ENCODE measurements at places on chromosomes 12 and 14.

DNA sequence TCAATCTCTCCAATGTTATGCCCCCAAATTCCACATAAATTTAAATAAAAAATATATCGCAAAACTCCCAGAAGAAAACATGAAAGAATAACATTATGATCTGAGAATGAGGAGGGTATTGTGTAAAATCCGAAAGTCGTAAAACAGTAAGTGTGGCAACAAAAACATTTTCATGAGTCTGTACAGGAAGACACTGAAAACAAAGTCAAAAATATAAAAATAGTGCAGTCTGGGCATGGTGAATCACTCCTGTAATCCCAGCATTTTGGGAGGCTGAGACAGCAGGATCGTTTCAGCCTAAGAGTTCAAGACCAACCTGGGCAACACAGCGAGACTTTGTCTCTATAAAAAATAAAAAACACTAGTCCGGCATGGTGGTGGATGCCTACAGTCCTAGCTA lies 57.1 kb downstream of the SPTLC2 start:
- DNase-seq = no peak

- DNase-seq = no peak
Measured at GRCh38 chr12:26242683-26243082, 47.3 kb downstream of the SSPN start.

- no peak for DNase-seq
Measured at GRCh38 chr12:24751181-24751580, 197.7 kb downstream of the BCAT1 start.

DNA sequence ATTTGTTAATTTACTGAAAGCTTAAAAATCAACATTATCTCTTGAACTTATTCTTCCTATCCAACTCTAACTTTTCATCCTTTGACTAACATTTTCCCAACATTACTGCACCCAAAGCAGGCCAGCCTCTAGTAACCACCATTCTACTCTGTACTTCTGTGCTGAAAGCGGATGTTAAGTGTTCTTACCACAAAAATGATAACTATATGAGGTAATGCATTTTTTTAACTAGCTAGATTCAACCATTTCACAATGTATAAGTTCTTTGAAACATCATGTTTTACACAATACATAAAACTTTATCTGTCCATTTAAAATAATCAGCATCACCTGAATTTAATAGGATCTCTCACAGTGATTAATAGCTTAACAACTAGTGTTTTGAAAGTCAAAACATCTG lies 468.5 kb upstream of the MGAT4C start:
- peak; percentile 23 for DNase-seq

GRCh38 chr12:16076970-16077522 lies 165.9 kb downstream of the DERA start:
- no peak for DNase-seq

DNA sequence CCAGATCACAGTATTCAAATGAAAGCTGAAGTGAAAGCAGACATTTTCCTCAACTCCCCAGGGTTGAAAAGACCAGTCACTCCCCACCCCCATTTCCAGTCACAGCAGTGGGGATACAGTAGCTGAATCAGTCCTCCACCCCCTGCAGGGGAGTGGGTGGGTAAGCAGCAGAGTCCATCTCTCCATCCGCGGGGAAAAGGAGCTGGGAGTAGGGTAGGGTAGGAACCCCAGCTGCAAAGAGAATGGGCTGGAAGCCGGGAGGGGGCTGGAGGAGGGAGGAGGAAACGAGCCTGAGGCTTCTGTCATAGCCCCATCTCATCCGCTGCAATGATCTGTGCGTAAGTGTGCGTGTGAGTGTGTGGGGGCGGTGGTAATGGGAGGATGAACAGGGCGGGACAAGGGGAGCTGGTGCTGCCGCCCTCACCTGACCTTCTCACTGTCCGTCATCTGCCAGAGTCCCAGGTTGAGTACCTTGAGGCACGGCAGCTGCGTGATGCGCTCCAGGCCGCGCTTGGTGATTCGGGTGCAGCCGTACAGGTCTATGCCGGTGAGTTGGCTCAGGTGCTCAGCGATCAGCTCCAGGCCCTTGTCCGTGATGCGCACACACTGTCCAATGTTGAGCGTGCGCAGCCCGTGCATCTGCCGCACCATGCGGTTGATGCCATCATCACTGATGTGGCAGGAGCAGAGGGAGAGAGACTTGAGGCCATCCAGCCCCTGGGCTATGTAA lies 1.8 kb downstream of the FBXL14 start:
- peak; percentile 72 for DNase-seq

DNA sequence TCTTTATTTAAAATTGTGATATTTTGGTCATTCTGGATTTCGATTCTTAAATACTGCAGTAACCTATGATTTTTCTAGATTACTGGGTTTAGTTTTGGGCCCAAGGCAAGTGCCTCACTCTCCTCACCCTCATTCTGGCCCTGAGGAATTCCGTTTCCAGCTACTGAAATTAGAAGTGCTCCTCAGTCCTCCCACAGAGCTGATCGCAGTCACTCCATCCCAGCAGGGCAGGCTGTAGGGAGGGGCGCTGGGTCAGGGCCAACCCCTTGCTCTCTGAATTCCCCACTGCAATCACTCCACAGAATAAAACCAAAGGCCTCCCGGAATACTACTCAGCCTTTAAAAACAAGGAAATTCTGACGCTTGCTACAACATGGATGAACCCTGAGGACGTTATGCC lies 66.5 kb upstream of the DIO3 start:
- no peak for DNase-seq

DNA sequence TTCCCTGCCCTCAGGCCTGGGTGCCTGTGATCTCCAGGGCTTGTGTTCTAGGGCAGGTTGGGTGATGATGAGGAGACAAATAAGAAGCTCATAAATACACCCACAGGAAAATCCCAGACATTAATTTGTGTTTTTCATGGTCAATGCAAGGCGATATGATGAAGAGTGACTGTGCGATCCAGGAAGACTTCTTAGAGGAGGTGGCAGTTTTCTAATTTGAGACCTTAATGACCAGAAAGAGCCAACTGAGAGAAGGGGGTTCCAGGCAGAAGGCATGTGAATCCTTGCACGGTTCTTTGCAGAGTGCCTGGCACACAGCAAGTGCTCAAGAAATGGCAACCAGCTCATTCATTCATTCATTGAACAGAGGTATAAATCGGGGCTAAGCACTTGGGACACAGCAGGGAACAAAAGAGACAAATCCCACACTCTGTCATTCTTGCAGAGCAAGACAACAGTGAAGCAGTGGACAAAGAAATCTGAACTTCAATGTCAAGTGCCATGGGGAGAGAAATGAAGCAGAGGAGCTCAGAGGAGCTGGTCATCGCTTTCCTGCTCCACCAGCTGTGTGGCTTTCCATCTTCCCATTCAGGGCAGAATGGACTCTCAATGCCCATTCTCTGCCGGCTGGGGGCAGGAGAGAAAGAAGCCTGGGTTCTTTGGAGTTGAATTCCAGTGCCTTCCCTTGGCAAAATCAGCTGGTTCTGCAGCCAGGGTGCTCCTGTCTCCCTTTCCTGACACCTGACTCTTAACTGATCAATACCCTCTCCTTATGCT lies 128.3 kb downstream of the AACS start:
- DNase-seq = no peak

DNA sequence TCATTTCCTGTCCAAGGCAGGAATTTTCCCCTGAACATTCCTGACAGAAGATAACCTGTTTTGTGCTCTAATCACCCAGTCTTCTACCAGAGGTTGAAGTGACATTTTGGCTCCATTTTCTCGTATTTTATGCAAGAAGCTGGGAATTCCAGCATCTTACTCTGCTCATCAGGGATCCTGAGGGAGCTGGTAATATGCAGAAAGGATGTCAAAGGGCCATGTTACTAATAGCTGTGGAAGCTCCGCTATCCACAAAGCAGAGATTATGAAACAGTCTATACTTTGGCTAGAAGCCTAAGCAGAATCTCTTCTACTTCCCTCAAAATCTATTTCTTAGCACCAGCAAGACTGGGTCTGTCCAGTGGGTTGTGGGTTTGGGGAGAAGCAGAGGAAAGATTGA lies 613.0 kb downstream of the DIO2 start:
- no peak for DNase-seq

GRCh38 chr14:104883681-104884361 lies 18.8 kb downstream of the CEP170B start:
- DNase-seq = no peak

GRCh38 chr12:24803430-24804245 lies 145.3 kb downstream of the BCAT1 start:
- no peak for DNase-seq

DNA sequence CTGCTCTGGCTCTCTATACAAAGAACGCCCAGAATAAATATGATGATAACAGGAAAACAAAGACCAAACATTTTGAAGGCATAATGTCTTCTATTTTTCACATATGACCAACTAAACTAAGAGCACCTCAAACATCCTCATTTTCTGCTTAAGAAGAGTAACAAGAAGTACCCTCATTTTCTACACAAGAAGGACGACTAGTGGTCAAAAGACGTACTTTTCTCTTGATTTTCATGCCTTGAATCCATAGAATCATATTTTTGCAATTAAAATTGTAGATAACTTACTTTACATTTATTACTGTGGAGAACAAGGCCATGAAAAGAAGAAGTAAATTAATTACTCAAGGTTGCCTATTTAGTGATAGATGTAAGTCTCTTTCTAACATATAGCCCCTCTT lies 358.6 kb downstream of the DUSP6 start:
- peak; percentile 70 for DNase-seq

GRCh38 chr12:96208801-96209549 lies 14.8 kb downstream of the ELK3 start:
- no peak for DNase-seq

DNA sequence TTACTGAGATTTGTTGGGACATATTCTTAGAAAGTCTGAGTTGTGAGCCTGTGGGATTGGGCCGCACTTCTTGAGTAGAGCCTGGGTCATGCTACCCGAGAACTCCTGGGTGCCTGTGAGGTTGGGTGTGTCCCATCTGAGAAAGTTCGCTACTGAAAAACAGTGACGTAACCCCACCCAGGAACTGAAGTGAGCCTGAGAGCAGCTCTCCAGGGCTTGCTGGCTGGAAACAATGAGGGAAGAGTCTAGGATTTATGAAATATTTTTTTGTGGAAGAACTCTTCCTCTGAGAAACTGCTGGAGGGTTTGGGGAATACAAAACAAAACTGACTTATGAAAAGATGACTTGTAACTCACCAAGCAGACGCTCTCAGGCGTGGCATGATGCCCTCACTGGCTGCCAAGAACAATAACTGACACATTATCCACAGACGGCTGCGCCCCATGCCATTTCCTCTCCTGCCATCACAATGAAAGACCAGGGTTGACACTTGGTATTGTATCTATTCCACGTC lies 69.2 kb downstream of the RASSF3 start:
- DNase-seq = peak; percentile 74

DNA sequence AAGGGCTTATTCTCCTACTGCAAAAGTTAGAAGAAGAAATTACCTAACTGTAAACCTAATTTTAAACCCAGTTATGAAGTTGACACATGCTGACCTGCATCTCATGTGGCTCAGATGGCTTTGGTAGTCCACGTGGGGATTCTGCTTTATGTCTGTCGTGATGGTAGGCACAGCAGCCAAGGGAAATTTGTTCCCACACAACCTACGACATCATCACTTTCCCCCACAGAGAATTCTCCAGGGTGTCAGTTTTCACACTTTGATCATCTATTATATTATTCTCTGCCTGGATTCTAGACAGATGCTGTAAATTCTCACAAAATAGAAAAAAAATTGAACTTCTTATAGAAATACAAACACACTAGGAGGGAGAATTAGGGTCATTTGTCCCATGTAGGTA lies 70.6 kb downstream of the PTHLH start:
- DNase-seq = no peak

DNA sequence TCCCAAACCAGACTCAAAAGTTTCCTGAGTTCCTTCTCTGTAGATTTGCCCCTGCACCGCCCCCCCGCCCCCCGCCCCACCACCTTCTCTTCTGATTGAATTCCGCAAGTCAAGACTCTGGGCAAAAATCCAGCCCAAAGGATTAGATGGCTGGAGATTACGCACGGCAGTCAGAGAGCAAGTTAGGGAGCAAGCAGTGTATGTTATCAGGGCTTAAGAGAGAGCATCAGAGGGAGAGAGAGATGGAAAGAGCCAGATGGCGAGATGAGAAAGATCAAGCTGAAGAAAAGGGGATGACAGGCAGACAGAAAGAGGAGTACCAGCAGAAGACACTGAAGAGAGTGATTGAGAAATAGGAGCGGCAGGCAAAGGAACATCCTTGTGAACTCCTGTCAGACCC lies 13.9 kb upstream of the ANKRD33 start:
- DNase-seq = peak; percentile 96

DNA sequence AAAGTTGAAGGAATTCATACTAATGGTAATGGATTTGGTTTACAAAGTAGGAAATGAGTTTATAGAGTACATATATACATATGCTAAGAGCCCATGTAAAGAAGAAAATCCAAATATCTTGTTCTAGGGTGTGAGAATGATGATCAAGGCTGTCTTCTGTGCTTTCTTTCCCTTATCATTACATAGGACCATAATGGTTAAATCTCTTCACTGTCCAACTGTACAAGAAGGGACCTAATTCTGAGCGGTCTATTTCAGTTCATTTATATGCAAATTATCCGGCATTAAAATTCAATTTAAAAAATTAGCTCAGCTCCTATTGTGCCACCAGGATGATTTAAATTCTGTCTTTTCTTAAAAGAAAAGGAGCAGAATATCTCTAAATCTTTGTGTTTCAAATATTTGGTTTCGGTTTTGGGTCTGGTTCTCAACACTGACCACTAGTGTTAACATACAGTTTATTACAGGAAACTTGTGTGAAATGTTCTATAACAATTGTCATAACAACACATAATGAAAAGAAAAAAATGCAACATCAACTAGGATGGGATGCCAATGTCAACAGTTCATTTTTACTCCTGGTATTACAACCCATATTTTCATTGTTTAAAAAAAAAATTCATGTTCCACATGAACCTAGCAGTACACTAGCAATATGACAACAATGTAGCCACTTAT lies 16.8 kb downstream of the OR4K1 start:
- DNase-seq = no peak

DNA sequence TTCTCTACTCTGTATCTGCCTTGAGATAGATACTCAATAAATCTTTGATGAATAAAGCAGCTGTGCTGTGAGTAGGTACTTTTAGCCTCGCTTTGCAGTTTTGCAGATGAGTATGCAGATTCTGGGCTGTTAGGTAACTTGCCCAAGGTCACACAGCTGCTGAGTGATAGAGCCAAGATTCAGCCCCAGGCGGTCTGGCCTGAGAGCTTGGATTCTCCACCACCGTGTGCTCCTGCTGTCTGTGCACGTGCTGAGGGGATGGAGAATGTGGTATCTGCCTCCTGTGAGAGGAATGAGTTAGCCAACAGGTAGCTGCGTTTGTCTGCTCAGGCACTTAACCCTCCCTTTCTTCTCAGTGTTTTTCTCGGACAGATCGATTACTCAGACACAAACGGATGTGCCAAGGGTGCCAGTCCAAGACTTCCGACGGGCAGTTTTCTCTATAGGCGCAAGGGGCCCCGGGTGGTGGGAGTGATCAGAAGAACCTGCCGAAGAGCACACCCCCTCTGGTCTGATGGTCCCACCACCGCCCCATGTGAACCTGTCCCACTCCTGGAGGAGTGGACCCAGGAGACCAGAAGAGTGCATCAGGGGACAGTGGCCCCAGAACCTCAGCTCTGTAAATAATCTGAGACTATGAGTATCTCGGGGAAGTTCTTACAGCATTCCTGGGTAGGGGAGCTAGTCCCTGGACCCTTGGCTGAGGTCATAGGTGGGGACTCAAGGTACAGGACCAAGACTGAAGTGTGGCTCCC lies 6.6 kb upstream of the CSAD start:
- no peak for DNase-seq

- no peak for DNase-seq
Measured at GRCh38 chr14:97033556-97034081, 236.4 kb downstream of the VRK1 start.
